Mesendoderm (in vitro differentiated cells): ENCODE measurements at places on chromosomes 5 and 9.
A peak's percentile ranks its signal among the peaks of the same experiment; 100 is the strongest.

- H3K36me3 ChIP-seq: no peaks in the 10 kb centered on the region
- no peak overlapping the region for H3K4me3 ChIP-seq
- DNase-seq: peak; percentile 23
- no peaks in the 10 kb centered on the region for H3K27me3 ChIP-seq
Observed at GRCh38 chr9:105330201-105330600, 85.8 kb downstream of the SLC44A1 start.

DNA sequence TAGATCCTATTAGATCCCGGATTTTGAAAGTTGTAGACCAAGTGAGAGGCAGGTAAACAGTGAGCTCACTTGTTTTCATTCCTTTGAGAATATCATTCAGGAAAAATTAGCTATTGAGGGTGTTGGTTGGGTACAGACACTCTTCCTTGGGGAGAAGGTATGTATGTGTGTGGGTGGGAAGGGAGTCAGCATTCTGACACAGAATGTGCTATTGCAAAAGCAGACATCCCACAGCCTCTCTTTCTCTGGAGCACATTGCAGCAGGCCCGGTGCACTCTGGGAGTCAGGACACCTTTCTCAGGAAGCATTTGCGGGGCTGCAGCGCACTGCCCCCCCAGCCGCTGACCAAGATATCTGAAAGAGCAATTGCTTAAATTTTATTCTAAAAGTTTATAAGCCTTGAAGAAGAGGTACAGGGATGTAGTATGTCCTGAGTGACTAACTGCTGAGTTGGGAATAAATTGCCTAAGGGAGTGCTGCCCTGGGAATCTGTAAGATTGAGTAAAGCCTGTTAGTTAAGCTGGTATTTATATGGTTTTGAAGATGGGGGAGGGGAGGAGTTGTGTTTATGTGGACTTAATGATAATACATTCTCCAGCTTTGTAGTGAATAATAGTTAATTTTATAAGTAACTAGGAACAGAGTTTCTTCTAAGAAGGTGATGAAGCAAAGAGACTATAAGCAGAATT, 5.2 kb downstream of the TNFAIP8 start:
- H3K4me1 ChIP-seq: peaks cover 7% of the 10 kb centered on the region
- H3K27me3 ChIP-seq: no peaks in the 10 kb centered on the region
- H3K27ac ChIP-seq: no peak overlapping the region
- H3K36me3 ChIP-seq: no peaks in the 10 kb centered on the region
- H3K4me3 ChIP-seq: no peak overlapping the region

- peak; percentile 92 for DNase-seq
- no peaks in the 10 kb centered on the region for H3K36me3 ChIP-seq
- no peaks in the 10 kb centered on the region for H3K27me3 ChIP-seq
- H3K27ac ChIP-seq: peak overlapping the region; percentile 42
- H3K4me1 ChIP-seq: peaks cover 2% of the 10 kb centered on the region
- no peak overlapping the region for H3K4me3 ChIP-seq
Observed at GRCh38 chr9:72526901-72527800, 5.7 kb downstream of the TMC1 start.

DNA sequence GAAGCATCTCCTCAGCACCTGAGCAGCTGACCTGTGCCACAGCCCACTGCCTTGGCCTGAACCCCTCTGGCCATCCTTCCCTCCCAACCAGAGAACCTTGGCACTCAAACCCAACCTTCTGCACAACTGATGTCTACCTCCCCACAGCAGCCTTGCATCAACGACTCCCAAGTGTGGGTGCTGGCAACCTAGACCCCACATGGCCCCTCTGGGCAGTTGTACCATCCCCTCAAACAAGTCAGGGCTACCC, 10.3 kb downstream of the SEPTIN8 start:
- no peak overlapping the region for H3K27ac ChIP-seq
- H3K27me3 ChIP-seq: no peaks in the 10 kb centered on the region
- DNase-seq: no peak
- H3K4me3 ChIP-seq: no peak overlapping the region
- H3K4me1 ChIP-seq: no peaks in the 10 kb centered on the region
- H3K36me3 ChIP-seq: no peaks in the 10 kb centered on the region

- DNase-seq: no peak
- no peaks in the 10 kb centered on the region for H3K36me3 ChIP-seq
- no peaks in the 10 kb centered on the region for H3K27me3 ChIP-seq
- no peak overlapping the region for H3K4me3 ChIP-seq
Observed at GRCh38 chr5:168015506-168015905, 275.9 kb upstream of the WWC1 start.

GRCh38 chr5:448766-449090, 5.8 kb downstream of the EXOC3 start:
- H3K27me3 ChIP-seq: no peaks in the 10 kb centered on the region
- H3K36me3 ChIP-seq: peaks cover 3% of the 10 kb centered on the region
- no peak overlapping the region for H3K4me3 ChIP-seq
- H3K4me1 ChIP-seq: no peaks in the 10 kb centered on the region
- H3K27ac ChIP-seq: no peak overlapping the region
- no peak for DNase-seq

DNA sequence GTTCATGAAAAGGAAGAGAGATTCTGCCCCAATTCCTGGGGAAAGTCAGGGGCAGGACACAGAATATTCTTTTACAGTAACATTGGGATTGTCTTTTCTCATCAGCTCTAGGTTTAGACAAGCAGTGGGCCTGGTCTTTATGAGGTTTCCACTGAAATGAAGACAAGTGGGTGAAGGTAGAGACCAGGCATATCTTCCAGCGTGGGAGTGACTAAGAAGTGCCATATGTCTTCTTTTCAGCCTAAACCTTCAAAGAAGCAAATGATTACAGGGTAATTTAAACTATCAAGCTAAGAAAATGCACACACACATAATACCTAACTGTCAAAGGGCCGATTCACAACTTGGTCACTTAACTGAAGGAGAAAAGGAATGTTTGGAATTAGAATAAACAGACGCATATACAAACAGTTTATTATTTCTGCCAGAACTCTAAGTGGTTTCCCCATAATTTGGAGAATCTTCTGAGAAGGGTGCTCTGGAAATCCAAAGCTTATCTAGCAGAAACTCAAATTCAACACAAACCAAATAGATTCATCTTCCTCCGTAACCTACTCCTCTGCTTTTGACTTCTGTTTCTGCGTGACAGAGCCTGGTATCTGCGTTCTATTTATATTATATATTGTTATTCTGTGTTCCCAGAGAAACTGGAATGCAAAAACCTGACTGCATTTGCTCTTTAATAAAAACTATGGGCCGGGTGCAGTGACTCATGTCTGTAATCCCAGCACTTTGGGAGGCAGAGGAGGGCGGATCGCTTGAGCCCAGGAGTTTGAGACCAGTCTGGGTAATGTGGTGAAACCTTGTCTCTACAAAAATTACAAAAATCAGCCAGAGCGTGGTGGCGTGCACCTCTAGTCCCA, 22.0 kb upstream of the TEK start:
- no peak overlapping the region for H3K4me3 ChIP-seq
- no peaks in the 10 kb centered on the region for H3K4me1 ChIP-seq
- H3K36me3 ChIP-seq: no peaks in the 10 kb centered on the region
- no peak for DNase-seq

DNA sequence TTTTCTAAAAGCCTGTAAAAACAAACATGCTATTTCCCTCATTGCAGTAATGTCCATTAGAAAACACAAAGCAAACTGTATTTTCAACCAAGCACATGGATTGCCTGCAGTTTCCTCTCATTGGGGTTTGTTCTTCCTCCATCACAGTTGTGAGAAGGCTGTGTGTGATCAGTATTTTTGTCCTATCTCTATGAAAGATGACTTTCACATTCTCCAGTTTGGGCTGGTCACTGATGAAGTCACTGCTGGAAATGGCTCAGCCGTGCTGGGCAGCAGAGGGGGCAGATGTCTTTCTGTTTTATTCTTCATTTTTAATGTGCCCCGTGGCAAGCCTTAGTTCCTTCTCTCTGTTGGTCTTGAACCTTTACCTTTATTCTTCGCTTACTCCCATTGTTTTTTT, 288.9 kb upstream of the MPDZ start:
- H3K4me1 ChIP-seq: no peaks in the 10 kb centered on the region
- DNase-seq: no peak
- no peak overlapping the region for H3K27ac ChIP-seq
- H3K4me3 ChIP-seq: peak overlapping the region; percentile 51

DNA sequence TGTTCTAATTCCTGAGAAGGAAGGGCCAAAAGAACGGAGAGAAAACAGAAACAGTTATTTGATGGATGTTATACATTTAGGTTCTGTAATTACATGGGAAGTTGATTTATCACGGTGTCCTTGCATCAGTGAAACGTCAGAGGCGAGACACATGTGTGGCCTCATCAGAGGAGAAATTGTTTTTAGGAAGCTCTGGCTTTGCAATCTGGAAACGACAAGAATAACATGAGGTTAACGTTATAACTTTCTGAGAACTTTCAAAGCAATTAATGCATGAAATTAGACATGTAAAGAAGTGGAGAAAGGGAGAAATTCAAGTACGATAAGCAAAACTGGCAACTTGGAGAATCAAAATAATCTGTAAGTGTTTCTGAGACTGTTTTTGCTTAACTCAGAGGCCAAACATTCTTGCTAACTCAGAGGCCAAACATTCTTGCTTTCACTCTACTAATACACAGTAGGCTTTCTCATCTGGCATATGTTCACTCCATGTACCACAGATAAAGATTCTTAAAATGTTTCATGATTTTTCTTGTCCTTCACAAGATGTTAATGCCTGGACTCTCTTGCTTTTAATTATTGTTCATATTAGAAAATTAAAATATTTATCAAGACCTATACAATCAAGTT, 933.0 kb downstream of the TLE4 start:
- H3K27ac ChIP-seq: no peak overlapping the region
- H3K4me3 ChIP-seq: no peak overlapping the region
- no peaks in the 10 kb centered on the region for H3K36me3 ChIP-seq
- no peaks in the 10 kb centered on the region for H3K4me1 ChIP-seq
- no peaks in the 10 kb centered on the region for H3K27me3 ChIP-seq

DNA sequence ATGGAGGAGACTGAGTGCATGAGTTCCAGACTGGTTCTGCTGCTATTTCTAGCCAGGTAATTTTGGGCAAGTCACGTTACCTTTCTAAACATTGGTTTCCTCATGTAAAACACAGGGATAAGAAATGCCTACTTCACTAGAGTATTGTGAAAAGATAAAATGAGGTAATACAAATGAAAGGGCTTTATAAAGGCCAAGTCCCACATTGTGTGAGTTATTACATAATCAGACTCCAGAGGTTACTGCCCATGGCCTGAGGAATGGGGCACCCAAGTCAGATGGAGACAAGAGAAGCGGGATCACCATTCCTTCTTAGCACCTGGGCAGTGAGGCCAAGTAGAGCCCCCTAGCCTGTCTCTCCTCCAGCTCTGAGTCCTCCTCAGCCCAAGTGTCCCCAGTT, 7.5 kb downstream of the HBEGF start:
- no peaks in the 10 kb centered on the region for H3K36me3 ChIP-seq
- no peak for DNase-seq
- no peak overlapping the region for H3K27ac ChIP-seq
- H3K4me1 ChIP-seq: no peaks in the 10 kb centered on the region
- no peak overlapping the region for H3K4me3 ChIP-seq
- H3K27me3 ChIP-seq: no peaks in the 10 kb centered on the region

DNA sequence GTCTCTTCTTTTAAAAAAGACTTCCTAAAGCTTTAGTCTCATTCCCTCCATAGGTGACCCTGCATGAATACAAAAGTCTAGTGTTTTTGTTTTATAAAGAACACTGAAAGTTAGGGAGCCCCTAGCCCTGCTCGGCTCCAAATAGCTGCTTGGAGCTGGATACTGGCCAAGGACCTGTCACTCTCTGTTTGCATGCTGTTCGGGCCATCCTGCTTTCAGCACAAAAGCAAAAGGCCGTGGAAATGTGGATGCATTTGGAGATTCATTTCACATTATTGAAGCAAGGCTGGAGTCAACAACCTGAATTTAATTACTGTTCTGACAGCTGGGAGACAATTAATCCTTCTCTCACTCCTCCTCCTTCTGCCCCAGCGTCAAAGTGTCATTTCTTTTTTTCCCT, 151.7 kb upstream of the NMUR2 start:
- H3K4me1 ChIP-seq: no peaks in the 10 kb centered on the region
- no peaks in the 10 kb centered on the region for H3K27me3 ChIP-seq
- no peak for DNase-seq
- no peak overlapping the region for H3K4me3 ChIP-seq
- H3K27ac ChIP-seq: no peak overlapping the region

DNA sequence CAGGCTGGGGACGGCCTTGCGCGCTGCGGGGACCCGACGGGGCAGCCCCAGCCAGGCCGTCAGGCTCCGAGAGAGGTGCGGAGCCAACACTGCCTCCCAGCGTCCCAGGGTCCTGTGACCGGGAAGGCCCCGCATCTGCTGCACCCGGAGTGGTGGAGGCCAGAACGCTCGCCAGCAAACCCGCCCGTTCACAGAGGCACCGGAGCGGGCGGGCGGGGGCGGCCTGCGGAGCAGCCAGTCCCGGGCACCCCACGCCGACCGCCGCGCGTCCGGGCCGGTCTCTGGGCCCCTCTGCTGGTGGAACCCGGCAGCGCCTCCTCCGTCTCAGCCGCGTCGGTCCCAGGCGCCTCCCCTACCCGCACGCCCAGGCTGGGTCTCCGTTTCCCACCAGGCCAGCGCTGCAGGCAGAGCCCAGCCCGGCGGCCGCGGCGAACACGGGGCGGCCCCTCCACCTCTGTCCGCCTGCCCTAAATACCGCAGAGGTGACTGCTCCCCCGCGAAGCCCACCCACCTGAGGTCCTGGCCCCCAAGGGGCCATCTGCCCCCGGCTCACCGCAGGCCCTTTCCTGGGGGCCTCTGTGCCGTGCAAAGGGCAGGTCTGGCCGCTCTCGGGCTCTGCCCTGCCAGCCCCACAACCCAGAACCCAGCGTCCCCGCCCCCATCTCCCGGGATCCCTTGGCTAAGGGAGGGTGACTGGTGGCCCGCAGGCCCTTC, 15.9 kb downstream of the EXD3 start:
- DNase-seq: peak; percentile 76
- H3K27ac ChIP-seq: no peak overlapping the region
- no peak overlapping the region for H3K4me3 ChIP-seq
- no peaks in the 10 kb centered on the region for H3K4me1 ChIP-seq
- H3K27me3 ChIP-seq: no peaks in the 10 kb centered on the region
- H3K36me3 ChIP-seq: no peaks in the 10 kb centered on the region

- H3K4me3 ChIP-seq: no peak overlapping the region
- H3K4me1 ChIP-seq: no peaks in the 10 kb centered on the region
- peak; percentile 46 for DNase-seq
Observed at GRCh38 chr9:109640580-109641371, 139.2 kb upstream of the PALM2AKAP2 start.
